ENCODE measurements at places on chromosomes 11 and 22. TPM values are rescaled to one million over a fixed set of nuclear protein-coding genes. Genes with fewer than 3 reads are reported as not detected.

DNA sequence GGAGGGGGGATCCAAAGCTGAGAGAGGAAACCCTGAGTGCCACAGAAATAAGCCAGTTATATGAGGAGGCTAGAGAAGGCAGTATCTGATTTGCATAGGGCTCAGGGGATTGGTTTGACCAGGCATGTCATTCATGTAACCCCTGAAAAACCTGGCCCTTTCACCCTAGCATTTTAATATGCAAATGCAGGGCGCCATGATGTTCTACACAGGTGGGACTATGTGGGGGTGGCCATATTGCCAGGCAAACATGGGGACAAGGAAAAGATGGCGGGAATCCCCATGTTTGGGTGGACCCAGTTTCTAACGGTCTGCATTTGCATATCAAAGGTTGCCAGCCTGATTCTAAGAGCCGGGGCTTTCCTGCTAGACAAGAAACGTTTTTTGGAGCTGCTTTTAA is 27.2 kb downstream of the CSF2RB start:
- no peak for DNase-seq

- peak; percentile 86 for DNase-seq
Measured at GRCh38 chr11:78733031-78733430, 158.4 kb upstream of the NARS2 start.

DNA sequence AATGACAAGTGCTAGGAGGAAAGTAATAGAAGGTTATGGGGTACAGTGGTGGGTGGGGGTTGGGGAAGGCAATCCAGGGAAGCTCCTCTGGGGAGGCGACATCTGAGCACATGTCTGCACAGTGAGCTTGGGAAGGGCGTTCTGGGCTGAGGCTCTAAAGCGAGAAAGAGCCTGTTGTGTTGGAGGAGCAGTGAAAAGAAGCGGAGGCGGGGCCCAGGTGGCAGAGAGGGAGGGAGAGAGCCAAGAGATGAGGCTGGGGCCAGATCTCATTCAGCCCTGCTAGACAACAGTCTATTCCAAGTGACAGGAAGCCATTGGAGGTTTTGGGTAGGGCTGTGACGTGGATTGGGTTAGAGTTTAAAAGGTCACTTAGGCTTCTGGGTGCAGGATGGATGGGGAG is 55.3 kb upstream of the PARVG start:
- DNase-seq, result no peak

Gene CRYBB2
- not detected for total RNA-seq

GRCh38 chr11:60891103-60891741 is 15.2 kb downstream of the PRPF19 start:
- no peak for DNase-seq

All from umbilical cord (tissue), 2 donors.